ENCODE measurements at places on chromosomes 12 and 14.

GRCh38 chr12:1544996-1545700, 49.2 kb downstream of the FBXL14 start:
- DNase-seq = peak; percentile 42

DNA sequence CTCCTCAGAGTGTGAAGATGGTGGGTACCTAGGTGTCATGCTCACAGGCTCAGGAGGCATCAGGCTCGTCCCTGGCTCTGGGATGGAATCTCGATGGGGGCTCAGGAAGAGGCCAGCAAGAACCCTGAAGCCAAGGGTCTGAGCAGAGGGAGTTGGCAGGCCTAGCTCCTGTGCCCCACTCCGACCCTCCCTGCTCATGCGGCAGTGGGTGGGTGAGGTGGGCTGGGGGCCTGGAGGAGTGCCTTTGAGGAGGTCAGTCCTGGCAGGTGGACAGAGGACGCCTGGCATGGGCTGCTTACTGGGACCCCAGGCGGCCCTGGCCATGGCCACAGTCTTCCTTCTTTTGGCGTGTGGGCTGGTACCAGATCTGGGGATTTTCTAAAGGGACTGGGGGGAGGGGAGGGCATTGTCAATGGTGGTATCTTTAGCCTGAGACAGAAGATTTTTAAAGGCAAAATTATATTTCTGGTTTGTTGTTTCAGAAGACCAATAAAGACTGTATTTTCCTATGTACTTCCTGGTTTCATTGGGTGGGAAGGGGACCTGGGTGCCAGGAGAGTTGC, 16.0 kb downstream of the LRTM2 start:
- DNase-seq = no peak

- no peak for DNase-seq
These were observed 774.8 kb downstream of the VRK1 start for GRCh38 chr14:97571866-97572555.

DNA sequence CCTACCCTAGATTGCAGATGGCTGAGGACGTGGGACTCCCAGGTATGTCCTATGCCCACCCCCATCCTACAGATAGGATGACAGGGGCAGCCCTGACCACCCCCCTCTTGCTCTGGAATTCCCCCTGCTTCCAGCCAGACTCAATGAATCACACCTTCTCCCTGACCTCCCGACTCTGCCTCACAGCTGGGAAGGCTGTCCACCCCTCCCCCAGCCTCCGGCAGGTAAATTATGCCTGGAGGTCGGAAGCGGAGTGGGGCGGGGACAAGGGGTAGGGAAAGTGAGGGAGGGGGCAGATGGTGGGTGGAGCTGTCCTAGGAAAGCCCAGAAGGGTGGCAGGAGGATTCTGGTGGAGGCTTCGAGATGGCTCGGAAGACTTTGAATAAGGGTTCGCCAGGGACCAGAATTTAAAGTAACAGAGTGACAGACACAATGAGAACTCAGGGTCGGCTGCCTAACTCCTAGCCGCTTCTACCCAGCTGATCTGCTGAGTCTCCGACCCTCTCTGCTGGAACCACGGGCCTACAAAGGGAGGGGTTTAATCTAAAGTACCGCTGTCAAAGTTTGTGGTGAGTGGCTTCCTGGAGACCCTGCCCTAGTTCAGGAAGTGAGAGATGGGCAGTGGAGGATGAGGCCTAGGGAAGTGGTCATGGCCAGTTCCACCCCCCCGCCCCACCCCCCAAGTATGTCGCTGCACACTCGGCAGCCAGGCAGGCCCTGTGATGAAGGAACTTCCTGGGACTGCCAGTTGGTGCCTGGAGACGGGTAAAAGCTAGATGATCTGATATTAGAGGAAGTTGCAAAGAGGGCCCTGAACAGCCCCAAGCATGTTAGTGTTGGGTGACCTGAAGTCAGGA, 4.2 kb downstream of the PLEKHG3 start:
- peak; percentile 47 for DNase-seq

GRCh38 chr12:87807086-87807485, 222.1 kb downstream of the C12orf50 start:
- DNase-seq = no peak

DNA sequence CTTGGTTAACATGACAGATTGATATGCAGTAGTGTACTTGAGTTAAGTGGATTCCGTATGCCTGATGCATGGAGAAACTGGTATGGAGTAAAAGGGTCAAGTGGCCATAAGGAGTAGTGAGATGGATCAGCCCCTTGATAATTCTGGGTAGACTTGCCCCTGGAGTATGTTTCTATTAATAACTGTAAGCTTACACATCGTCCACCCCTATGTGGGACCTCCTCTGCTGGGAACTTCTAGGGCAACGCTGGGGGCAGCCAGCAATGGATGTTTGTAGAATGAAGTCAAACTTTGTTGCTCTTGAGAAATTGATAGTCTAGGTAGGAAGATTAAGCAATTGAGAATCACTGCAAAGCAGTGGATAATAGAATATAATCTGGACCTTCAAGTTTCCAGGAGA, 3.5 kb downstream of the C12orf75 start:
- DNase-seq = peak; percentile 89

GRCh38 chr12:673849-674248, 10.6 kb upstream of the NINJ2 start:
- no peak for DNase-seq

GRCh38 chr14:94738751-94739150, 31.2 kb downstream of the GSC start:
- DNase-seq = peak; percentile 23

DNA sequence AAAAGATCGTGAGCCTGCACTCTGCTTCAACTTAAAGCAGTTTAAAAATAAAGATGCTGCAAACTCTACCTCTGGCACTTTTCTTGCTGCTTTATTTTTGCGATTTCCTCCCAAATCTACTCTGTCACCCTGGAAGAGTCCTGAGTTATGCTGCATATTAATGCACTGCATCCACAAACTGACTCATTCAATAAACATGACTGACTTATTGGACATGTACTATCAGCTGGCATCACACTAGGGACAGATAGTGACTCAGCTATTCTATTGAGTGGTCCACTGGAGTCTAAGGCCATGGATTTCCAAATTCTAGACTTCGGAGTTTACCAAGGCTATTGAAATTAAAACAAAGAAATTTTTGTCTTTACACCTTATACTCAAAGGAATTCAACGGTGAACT, 90.7 kb upstream of the PTPRR start:
- peak; percentile 60 for DNase-seq

DNA sequence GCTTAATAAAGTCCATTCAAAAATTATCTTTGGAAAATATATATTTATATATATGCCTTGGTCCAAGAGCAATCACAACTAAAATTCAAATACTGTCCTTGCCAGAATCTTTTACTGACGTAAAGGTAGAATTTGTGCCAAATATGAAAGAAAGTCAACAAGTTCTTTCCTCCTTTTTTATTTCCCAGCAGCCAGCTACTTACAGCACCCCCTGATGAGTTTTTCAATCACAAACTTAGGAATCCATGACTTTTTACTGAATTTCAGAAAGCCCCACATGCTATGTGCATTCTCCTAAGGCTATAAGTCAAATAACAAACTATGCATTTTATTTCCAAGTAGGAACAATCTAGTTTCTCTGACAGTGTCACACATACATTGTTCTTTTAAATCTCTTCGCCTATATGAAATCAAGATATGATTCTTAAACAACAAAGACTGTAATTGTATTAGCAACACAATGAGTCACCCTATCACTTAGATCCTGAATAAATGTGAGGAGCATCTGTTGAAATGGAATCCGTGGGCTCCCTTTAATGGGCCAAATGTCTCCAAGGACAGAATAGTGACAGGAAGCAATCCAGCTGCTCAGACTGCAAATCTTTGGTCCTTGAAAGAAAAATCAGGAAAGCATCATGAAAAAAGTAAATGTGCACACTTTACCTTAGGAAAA, 271.4 kb downstream of the DUSP6 start:
- DNase-seq = no peak

GRCh38 chr12:76820888-76821482, 57.1 kb downstream of the ZDHHC17 start:
- DNase-seq = peak; percentile 50

DNA sequence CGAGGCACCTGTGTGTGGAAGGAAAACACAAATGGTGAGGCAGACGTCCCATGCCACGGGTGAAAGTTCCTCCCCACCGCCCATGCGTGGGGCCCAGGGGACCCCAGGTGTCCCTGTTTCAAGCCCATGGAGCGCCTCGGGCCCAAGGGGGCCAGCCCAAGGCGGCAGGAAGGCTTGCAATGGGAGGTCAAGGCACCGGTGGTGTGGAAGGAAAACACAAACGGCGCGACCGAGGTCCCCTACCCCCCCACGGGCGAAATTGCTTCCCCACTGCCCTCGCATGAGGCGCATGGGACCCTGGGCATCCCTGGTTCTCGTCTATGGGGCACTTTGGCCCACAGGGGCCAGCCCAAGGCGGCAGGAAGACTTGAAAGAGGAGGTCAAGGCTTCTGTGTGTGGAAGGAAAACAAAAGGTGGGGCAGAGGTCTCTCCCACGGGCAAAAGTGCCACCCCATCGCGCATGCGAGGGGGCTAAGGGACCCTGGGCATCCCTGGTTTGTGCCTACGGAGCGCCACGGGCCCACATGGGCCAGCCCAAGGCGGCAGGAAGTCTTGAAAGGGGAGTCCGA, 379.4 kb downstream of the ALG10 start:
- DNase-seq = no peak

- peak; percentile 60 for DNase-seq
These were observed 183.3 kb upstream of the KRR1 start for GRCh38 chr12:75694534-75695268.

GRCh38 chr12:121048442-121048841, 9.4 kb upstream of the OASL start:
- DNase-seq = no peak

DNA sequence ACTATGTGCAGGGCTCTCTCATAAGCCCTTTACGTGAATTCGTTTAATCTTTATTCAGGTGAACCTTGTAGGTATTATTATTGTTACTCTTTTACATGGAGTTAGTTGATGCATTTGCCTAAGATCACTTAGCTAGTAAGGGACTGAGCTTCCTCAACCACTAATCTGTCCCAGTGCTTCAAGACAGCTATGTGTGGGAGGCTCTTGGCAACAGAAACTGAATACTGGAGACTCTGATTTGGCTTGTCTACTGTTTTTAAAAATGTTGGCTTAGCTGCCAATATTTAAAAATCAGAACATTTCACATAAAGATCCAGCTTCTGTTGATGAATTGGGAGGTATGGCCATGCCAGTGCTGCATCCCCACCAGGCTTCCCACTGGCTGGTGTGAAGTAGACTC, 6.8 kb downstream of the KNTC1 start:
- no peak for DNase-seq

- no peak for DNase-seq
These were observed 40.7 kb downstream of the PPFIBP1 start for GRCh38 chr12:27564612-27565213.

DNA sequence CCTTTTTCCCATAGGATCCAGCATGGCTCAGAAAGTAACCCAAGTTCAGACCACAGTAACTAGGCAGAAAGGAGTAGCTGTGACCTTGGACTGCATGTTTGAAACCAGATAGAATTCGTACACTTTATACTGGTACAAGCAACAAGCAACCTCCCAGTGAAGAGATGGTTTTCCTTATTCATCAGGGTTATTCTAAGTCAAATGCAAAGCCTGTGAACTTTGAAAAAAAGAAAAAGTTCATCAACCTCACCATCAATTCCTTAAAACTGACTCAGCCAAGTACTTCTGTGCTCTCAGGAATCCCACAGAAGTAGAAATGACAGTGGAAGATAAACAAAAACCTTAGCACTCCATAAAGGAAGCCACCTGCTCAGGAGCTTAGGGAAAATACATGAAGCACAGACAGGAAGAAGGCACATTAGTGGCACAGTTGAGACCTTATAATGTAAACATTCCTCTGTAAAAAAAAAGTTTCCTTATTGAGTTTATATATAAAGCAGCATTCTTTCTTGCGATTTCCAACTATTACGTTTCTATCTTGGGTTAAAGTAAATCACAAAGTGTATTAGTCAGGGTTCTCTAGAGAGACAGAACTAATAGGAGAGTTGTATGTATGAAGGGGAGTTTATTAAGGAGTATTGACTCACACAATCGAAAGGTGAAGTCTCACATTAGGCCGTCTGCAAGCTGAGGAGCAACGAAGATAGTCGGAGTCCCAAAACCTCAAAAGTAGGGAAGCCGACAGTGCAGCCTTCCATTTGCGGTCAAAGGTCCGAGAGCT, 398.4 kb downstream of the DAD1 start:
- DNase-seq = peak; percentile 84
